CD4-positive, alpha-beta T cell (primary cell): ENCODE measurements at places on chromosomes 2 and 18.

DNA sequence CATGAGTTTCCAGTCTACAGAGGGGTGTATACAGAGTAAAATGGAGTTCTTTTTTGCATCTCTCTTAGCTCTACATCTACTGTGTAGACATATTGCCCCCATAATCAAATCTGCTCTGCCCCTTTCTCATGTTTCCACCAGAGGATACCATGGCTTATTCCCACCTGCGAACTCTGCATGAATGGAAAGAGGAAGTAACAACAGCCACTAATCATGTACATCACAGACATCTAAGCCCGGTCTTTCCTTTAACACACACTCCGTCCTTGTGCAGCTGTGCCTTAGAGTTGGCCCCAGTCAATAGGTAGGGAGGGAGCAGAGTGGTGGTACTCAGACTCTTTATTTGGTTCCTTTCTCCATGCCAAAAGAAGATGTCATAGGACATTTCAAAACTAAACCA, 147.3 kb upstream of the NRP2 start:
- DNase-seq: no peak

GRCh38 chr2:99834426-99834825, 308.0 kb downstream of the AFF3 start:
- no peak for DNase-seq

DNA sequence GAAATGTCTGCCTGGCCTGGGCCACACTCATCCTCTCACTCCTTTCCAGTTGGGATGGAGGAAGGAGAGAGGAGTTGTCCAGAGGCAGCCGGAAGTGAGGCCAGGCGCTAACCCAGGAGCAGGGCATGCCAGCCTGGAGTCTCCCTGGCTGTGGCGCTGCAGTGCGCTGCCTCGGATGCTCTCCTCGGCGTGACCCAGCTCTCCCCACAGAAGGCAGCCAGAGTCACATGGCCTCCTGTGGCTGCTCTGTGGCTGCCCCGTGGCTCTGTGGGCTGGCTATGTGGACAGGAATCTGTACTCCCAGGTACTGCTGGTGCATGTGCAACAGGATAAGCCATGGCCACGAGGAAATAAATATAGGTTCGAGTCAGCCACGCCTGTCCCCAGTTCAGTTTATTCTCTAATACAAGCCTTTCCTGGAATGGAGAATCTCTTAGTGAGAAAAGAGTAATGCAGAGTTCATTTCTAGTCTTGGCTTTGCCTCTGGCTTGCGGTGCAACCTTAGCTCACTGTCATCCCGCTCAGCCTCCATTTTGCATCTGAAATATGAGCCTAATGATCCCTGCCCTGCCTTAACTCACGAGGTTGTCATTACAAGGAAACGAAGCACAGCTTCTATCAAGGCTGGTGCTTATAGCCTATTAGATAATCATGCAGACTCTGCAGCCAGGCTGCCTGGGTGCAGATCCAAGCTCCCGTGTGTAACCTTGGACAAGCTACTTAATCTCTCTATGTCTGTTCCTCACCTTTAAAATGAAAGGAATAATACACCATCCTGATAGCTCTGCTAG, 106.3 kb downstream of the ANTXR1 start:
- DNase-seq: no peak

DNA sequence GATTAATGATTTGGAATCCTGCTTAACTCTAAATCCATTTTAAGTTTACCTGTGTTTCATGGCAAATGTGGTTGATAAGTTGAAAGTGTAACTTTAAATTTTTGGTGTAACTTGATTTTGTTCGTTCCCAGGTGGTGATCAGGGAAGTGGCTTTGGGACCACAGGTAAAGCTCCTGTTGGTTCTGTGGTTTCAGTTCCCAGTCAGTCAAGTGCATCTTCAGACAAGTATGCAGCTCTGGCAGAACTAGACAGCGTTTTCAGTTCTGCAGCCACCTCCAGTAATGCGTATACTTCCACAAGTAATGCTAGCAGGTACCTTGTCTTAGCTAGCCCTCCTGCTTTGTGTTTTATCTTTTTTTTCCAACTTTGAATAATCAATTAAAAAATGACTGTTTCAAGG, 62.8 kb downstream of the AGFG1 start:
- DNase-seq: no peak

DNA sequence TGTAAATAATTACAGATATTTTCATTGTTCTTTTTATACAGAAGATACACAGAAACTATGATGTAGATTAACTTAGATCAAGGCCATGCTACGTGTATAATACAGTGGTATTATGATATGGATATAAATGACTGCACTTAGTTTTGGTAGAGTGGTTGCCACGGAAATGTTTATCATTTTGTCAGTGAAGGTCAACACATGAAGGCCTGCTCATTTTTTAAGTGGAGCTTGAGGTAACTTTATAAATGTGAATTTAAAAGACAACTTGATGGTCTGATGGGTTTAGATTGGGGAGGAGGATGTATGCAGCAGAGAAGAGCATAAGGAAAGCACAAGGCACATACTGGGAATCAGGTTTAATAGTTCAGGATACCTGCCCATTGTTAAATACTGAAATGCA, 14.4 kb upstream of the BBS5 start:
- no peak for DNase-seq

DNA sequence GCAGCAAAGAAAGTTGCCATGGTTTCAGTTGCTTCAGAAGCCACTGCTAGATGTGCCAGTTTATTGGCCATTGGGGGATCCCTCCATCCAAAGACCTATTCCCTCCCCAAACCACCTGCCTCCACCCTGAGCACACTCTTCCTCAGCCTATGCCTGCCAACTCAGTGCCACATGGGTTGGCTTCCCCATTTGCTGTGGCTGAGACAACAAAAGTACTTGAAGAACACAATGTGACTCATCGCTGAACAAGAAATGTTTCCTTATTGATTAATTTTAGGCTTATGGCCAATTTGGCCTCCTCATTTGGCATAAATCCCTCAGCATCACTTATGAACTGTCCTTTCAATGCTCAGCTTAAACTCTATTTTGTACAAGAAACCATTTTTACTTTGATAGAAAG, 215.9 kb downstream of the TMEM247 start:
- no peak for DNase-seq

DNA sequence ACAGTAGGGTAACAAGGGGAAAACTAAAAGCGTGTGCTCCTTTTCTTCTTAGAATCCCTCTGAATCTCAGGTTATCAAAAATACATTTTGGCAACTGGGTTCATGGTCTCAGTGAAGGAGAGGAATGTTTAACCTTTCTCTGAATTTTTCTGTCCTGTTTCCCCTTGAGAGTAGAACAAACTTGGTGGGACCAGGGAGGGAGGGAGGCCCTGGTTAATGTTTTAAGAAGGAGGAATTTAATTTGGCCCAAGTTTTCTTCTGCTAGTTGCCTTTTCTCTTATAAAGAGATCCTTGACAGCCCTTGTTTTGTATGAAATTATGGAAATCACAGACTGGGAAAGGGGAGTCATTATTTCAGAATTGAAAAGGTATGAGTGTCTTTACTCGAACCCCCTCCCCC, 12.2 kb upstream of the POU3F3 start:
- no peak for DNase-seq

DNA sequence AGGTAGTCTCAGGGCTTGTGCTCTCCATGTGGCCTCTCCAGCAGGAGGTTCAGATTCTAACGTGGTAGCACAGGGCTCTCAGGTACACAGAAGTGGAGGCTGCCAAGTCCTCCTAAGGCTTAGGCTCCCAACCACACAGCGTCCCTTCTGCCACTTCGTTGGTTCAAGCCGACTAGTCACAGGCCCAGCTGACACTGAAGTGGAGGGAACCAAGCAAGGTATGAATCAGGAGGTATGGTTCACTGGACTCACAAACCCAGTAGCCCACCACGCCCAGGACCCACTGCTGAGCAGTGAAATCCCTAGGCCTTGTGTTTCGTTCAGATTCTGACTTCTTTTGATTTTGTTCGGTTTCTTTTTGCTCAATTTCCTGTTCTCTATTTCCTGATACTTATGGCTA, 46.0 kb upstream of the SEC11C start:
- no peak for DNase-seq

GRCh38 chr2:233053928-233054784, 6.0 kb upstream of the INPP5D start:
- DNase-seq: peak; percentile 61

GRCh38 chr18:45637546-45638327, 22.5 kb downstream of the SLC14A2 start:
- no peak for DNase-seq

- DNase-seq: no peak
Observed at GRCh38 chr18:55633032-55633431, 45.0 kb upstream of the TCF4 start.

DNA sequence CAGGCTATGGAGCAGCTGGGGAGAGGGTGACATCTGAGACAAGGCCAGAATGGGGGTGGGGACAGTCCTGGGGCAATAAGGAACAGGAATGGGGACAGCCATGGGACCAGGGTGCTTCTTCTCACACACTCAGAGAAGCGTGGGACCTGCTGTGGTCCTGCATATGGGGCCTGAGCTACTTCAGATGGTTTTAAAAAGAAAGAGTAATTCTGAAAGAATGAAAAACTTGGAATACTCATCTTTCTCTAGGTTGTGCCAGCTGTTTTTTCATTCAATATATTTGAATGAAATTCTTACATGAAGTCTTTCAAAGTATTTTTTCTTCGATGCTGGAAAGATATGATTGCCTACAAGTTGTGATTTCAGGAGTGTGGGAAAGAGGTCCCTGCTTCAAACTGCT, 227.5 kb upstream of the APCDD1 start:
- no peak for DNase-seq

DNA sequence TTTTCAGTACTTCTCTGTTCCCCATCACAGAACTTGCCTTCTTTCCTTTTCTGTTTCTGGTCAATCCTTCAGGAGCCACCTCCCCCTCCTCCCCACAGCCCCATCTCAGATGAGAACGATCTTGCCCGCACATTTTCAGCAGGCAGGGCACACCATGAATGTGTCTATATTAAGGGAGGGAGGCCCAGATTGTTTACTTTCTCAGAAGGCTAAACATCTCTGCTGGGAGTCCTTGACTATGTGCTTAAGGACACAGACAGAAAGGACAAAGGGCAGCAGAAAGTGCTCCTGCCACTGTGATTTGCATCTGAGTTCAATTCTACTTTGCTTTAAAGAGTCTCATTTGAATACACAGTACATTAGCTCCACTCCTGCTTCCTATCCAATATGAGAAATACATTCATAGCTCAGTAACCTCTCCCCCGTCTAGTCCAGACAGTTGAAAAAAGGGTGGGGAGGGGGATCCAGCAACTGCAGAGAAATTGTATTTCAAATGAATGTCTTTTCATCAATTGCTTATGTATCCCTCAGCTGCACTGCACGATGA, 175.0 kb upstream of the PARD3B start:
- no peak for DNase-seq

DNA sequence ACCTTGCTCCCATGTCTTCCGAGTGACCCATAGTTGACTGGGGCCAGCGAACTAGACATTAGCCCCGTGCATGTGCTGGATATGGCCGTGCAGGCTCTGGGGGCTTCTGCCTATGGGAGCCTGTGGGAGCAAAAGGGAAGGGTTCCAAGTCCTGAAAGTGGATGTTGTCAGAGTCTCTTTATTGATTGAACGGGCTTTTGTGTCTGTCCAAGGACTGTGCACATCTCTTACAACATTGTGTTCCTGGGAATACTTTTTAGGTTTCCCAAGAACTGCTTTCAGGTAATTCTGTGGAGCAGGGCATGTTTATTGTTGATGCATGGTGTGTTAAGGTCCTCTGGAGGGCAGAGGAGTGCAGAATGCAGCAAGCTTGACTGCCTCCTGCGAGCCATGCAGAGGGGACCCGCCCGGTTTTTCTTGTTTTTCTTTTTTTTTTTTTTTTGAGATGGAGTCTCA, 5.0 kb downstream of the RNF144A start:
- DNase-seq: peak; percentile 43

DNA sequence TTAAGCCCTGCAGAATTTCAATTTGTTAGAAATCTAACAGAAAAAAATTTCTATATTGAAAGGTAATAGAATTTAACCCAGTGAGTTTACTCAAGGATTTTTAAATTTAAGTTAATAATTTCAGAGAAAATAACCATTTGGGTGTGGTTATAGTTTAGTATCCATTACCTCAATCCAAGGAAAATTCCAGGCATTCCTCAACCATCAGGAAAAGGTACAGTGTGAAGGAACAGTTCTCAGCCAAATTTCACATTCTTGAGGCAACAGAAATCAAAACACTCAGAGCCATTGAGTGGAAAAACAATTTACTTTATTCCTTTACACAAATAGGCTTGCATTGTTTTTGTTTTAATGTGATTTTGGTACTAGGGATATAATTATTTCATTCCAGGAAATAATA, 45.6 kb downstream of the ONECUT2 start:
- no peak for DNase-seq

DNA sequence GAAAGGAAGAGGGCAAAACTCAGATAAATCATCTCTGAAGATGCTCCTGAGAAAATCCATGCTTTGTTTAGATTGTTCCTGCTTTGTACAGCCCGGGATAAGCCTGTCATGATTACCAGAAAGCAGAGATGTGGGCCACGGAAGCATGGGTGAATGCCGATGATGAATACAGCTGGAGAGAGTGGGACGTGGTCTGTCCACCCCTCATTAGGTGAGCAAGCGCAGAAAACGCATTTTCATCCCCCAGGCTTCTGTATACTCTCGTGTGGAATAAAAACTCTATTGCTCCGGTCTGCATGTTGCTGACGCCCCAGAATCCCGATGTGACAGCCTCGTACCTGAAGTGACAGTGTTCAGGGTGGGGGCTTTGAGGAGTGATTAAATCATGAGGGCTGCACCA, 52.0 kb upstream of the SALL3 start:
- DNase-seq: no peak

DNA sequence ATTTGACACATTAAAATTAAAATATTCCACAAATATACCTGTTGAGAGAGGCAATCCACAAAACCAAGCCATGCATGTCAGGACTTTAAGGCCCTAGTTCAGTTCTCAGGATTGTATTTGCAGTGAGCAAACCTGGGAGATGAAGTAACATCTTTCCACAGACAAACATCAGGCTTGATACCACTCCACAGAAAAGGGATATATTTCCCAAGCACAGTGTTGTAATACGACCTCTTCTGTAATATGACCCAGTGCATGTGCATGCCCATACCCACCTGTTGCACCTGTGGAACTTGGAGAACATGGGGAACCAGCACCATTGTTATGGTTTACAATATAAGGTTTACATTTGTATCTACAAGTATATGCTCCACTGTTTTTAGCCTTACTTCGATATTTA, 184.0 kb downstream of the PDE11A start:
- no peak for DNase-seq

DNA sequence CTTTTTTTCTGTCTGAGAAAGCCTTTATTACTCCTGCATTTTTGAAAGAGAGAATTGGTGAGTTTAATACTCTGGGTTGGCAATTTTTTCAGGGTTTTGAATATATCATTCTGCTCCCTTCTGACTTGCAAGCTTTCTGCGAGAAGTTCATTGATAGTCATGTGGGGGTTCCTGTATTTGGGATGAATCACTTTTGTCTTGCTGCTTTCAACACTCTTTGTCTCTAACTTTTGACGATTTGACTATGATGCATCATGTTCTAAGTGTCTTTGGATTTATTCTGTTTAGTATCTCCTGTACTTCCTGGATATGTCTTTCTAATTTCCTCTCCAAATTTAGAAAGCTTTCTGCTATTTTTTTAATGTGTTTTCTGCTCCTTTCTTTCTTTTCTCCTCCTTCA, 41.0 kb upstream of the SLC9A2 start:
- no peak for DNase-seq

GRCh38 chr2:132417430-132418035, 928 bp downstream of the GPR39 start:
- no peak for DNase-seq

- DNase-seq: no peak
Observed at GRCh38 chr2:139495851-139496250, 715.7 kb upstream of the NXPH2 start.

GRCh38 chr2:97675430-97676113, 6.1 kb downstream of the C2orf92 start:
- DNase-seq: no peak

- no peak for DNase-seq
Observed at GRCh38 chr2:25420820-25421237, 79.1 kb upstream of the DNMT3A start.
